Stimulated activated CD4-positive, alpha-beta T cell treated with anti-CD3 and anti-CD28 coated beads, TNF-alpha, amount 100 ng/mL, for 4 hours (primary cell): ENCODE measurements at places on chromosomes 16 and 17.
A peak's percentile ranks its signal among the peaks of the same experiment; 100 is the strongest.

DNA sequence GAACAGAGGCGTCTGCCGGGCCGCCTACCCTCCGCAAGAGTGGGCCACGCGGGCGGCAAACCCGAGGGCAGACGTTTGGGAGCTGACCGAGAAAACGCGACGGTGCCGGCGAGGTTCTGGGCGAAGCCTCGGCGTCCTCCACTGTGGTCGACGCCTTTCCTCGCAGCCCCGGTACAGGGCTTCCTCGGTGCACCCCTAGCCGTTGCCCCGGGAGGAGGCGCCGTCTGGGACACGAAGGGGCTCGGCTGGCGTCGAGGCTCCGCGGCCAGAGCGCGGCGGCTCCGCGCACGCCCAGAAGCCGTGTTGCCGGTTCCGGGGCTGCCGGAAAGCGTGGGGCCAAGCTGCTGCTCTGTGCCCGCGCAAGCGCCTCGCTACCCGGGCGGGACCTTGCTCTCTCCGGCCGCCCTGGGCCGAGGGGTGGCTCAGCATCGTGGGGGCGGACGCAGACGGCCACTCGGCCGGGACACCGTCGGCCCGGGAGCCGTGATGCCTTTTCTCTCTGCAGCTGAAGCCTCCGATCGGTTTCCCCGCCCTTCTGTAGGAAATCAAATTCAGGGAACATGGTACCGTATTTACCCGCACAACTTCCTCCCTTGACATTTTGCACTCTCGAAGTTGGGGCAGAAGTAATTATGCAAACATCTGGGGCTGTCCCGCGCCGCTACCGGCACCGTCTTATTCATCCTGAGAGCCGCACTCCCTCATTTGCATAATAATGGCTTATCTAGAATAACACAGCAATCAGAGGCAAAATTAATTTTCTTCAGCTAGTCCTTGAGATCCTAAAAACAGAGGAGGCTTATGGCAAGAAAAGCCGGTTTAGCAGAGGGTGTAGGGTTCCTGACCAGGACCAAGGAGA lies 7.3 kb upstream of the CBX8 start:
- DNase-seq, result peak; percentile 47

GRCh38 chr16:49599704-49600103 lies 226.1 kb downstream of the C16orf78 start:
- DNase-seq, result no peak

GRCh38 chr16:6643080-6643686 lies 689.5 kb upstream of the RBFOX1 start:
- DNase-seq, result no peak

DNA sequence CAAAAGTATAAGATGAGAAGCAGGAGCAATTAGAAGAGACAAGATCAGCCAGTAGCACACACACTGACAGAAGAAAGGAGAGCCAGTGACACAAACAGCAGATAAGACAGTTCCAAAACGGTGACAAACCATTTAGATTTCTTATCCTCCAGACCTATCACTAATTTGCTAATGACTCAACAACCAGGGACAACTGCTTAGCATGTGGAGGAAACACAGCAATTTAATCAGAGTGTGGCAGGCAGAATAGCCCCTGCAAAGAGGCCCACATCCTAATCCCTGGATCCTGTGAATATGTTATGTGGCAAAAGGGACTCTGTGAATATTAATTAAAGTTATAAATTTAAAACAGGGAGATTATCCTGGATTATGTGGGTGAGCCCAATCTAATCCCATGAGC lies 81.1 kb downstream of the CACNG1 start:
- DNase-seq, result no peak
